ENCODE measurements at places on chromosomes 1 and 21.

DNA sequence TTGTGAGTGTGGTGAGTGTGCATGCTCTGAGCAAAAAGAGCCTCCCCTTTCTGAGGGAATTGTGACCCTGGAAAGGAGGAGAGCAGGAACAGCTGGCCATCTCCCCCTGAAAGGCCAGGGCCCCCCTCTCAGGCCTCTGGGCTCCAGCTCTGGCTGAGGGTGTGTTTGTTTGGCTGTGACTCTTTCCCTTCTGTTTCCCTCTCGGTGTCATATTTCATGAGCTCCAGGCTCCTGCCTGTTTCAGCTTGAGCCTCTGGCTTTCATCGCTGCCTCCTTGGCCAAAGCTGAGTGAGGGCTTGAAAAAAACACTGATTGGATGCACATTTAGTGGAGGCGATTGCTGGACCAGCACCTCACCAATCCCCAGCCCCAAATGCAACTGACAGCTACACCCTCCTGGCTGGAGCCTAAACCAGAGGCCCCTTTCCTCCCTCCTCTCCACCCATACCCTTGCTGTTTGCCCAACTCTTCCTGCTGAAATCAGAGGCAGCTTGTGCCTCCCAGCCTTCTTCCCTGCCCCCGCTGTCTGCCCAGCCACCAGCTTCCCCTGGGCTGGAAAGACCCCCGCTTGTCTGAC is 64.1 kb downstream of the DDR2 start:
- no peak for DNase-seq

DNA sequence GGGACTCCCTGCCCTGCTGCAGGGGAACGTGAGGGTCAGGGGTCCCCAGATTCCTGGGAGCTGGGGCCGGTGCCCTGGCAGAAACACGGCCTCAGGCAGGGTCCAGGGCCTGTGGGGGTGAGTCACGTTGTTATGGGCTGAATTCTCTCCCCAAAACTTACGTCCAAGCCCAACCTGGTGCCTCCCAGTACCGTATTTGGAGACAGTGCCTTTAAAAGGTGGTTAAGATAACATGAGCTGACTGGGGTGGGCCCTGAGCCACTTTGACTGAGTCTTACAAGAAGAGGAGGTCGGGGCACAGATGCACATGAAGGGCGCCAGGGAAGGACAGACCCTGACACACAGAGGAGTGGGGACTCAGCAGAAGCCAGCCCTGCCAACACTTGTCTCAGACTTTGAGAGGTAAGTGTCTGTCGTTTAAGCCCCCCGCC is 99.9 kb downstream of the WDR4 start:
- DNase-seq = no peak

DNA sequence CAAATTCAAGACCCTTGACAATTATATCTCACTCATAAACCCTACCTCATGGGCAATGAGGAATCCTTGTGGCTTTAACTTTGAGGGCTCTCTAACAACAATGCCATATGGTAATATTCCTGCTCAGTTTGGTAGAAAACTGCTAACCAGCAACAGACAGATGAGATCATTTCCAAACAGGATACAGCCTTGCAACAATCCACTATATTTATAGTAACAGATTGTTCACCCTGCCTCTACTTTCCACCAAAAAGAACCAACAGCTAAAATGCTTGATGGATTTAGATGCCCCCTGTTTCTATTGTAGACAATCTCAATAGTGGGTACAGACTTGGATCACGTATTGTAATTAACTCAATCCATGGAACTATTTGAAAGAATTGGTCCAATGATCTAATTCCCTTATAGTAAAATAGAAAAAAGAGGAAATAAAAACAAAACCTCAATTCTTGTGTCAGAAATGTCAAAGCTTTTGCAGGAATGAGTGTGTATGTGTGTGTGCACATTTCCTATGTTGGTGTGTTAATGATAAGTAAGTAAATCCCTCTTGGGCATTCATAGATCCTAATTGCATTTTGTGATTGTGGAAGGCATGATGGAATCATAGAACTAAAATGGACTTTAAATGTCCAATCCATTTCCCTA is 100.0 kb upstream of the EDEM3 start:
- no peak for DNase-seq

DNA sequence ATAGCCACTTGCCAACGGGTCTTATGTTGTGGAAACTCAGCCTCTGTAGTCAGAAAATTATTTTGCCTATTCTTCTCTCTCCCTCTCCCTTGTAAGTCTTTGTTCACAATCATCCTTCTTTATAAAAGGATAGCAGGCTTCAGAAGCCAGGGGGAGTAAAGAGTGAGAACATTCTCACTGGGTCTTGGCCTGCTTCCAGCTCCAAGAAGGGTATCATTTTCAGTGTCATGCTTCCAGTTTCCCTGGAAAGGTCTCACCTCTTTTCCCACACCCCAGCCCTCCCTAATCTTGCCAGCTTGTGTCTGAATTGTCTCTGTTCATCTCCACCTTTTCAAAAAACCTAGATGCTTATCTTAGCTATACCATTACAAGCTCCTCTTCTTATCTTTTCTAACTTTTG is 346.2 kb upstream of the LRRC7 start:
- no peak for DNase-seq

- no peak for DNase-seq
Measured at GRCh38 chr1:15411593-15412137, 2.0 kb downstream of the EFHD2 start.

GRCh38 chr1:38555594-38555993 is 304.0 kb downstream of the RRAGC start:
- DNase-seq = no peak

DNA sequence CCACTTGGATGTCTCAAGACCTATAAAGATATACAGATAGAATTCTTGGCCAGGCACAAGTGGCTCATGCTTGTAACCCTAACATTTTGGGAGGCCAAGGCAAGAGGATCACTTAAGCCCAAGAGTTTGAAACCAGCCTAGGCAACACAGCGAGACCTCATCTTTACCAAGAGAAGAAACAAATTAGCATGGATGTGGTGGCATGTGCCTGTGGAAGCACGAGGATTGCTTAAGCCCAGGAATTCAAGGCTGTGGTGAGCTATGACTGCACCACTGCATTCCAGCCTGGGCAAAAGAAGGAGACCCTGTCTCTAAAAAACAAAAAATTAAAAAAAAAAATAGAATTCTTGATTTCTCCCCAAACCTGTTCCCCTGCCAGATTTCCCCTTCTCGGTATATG is 8.3 kb downstream of the ASAP3 start:
- DNase-seq = no peak

- no peak for DNase-seq
Measured at GRCh38 chr1:3402258-3403010, 52.0 kb upstream of the ARHGEF16 start.

GRCh38 chr21:42381347-42381984 is 14.4 kb downstream of the TMPRSS3 start:
- DNase-seq = peak; percentile 70

DNA sequence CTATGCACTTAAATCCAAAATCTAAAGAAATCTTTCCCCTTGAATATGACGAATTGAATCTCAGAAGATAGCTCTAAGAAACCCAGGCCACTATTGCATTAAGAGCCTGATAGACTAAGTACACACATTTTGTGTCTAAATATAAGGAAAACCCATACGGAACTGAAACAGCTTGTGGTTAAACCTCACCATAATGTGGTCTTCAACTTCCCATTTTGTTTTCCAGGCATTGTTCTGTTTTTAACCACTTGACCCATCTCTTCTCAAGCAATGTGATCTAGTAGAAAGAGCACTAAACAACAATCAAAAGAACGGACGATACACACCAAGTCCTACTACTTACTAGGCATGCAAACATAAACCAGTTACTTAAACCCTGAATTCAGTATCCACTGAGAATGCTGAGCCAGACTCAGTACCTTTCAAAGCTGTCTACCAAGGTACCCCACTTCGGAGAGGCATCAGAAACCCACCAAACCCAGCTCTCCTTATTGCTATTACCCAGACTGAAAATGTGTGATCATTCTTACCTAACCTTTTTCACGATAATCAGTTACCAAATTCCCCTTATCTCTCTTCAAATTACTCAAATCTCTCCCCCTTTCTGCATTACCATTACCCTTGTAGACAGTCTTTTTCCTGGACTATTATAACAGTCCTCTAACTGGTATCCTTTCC is 12.8 kb downstream of the OTUD7B start:
- DNase-seq = no peak
